T-helper 1 cell (primary cell): ENCODE measurements at places on chromosomes 3 and 15.

GRCh38 chr15:38611228-38611627 lies 46.6 kb upstream of the RASGRP1 start:
- no peak for DNase-seq

DNA sequence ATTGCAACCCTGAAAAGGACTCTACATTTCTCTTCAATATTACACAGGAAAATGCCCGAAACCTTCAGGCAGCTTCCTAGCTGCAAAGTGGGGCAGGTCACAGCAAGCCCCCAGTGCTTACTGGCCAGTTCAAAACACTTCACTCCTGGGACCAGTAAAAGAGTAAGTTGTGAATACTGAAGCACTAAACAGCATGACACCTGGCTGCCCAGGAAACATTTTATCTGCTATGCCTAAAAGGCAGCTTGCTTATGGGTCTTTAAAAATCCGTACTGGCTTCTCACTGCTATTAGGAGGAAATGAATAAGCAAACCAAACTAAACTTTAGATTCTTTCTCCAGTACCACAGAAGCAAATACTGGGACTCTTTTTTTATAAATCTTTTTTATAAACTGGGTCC lies 457.9 kb upstream of the ALCAM start:
- no peak for DNase-seq

- DNase-seq = no peak
These were observed 405.1 kb downstream of the TUSC7 start for GRCh38 chr3:117114517-117115265.

GRCh38 chr3:24837601-24838000 lies 343.0 kb upstream of the THRB start:
- no peak for DNase-seq

DNA sequence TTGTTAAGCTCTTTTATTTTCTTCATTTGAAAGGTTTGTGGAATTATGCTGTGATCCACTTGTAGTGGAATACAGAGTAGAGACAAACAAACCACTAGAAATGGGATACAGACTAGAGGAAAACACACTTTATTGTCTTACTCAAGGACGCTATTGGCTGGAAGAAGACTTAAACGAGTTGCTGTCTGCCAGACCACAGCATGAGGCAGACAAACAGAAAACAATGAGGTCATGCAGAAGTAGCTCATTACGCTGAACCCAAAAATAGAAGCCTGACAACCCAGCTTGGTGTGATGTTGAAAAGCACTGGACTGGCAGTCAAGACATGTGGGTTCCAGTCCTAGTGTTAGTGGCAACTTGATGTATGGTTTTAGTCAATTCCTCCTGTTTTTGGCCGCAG lies 62.4 kb upstream of the P3H2 start:
- no peak for DNase-seq

- no peak for DNase-seq
These were observed 18.2 kb upstream of the HRH1 start for GRCh38 chr3:11136116-11136515.

DNA sequence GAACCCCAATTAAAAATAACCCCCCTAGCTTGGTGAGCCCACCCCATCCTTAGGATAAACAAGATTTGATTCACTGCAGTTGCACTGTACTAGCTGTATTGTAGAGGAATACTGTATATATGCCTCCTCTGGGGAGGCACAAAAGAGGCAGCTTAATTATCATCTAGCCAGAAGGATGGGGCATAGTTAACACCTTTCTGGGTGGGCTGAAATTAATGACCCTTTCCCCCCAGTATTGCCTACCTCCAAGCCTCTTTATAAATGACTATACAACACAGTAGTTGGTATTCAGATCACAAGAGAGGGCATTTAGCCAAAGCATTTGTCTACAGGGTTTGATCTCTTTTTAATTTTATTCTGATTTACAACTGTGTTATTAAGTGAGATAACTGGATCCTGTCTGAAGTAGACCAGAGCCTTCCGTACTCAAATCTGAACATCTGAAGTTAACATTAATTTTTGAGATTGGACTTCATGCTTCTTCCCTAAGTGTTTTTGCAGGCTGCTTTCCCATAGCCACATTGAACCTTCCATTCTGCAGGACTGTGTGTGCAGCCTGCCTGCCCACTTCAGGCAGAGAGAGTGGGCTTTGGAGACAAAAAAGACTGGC lies 807.0 kb upstream of the ARRDC4 start:
- no peak for DNase-seq

DNA sequence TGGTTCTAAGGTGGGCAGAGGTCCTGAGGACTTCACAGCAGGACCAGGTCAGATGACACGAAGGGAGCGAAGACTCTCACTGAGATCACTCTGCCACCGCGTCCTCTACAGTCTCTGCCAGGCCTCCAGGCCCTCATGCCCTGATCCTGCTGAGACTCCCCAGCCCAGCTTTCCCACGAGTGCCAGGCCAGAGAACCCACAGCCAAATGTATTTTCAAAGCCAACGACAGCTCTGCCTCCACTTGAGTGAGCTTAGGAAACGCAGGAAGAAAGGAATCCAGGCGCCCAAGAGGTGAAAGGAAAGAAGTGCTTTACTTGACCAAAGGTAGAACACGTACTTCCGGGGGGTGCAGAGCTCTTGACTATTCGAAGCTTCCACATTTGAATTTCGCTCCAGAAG lies 275.0 kb downstream of the XXYLT1 start:
- no peak for DNase-seq

- no peak for DNase-seq
These were observed 57.5 kb downstream of the RBPMS2 start for GRCh38 chr15:64717735-64718495.

DNA sequence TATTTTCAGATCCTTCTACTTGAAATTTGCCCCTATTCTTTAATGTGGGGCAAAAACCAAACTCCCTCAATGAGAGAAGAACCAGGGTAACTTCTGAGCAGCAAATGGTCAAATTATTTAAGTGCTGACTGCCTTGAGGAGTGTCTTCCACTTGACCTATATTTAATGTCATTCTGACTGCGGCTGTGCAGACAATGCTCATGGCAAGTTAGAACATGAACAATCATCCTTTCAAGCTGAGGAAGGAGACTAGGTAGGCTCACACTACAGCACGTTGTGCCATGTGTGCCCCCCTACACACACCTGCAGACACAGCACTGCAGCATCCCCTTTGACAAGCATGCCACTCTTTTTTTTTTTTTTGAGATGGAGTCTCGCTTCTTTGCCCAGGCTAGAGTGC lies 98.2 kb downstream of the OSBPL10 start:
- DNase-seq = no peak

GRCh38 chr3:167716920-167717319 lies 17.8 kb downstream of the PDCD10 start:
- DNase-seq = no peak

- no peak for DNase-seq
These were observed 23.0 kb downstream of the CP start for GRCh38 chr3:149198611-149199010.

DNA sequence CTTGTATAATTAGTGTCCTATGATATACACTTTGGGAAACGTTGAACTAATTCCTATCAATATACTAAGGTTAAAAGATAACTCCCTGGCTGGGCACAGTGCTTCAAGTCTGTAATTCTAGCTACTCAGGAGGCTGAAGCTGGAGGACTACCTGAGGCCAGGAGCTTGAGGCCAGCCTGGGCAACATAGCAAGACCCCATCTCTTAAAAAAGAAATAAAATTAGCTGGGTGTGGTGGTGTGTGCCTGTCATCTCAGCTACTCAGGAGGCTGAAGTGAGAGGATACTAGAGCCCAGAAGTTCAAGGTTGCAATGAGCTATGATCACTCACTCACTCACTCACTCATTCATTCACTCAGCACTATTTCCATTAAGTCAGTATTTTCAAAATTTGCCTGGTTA lies 55.2 kb downstream of the SLC12A6 start:
- DNase-seq = no peak

- DNase-seq = no peak
These were observed 869 bp downstream of the ACSBG1 start for GRCh38 chr15:78233496-78233895.

DNA sequence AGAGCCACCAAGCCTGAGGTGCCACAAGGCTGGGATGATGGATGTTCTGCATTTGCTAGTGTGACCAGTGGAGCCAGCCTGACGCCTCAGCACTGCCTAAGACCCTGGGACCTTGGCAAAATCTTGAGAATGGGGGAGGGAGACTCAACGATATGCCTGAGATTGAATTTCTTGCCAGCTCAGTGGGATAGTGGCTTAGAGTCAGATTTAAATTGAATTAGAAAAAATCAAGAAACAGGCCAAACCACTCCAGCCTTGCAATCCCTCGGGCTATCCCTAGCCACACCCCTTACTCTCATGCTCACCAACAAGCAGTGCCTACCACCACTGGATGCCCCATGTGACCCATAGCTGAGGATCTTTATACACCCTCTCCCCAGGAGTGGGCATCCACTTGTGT lies 18.7 kb upstream of the PDE8A start:
- DNase-seq = no peak

DNA sequence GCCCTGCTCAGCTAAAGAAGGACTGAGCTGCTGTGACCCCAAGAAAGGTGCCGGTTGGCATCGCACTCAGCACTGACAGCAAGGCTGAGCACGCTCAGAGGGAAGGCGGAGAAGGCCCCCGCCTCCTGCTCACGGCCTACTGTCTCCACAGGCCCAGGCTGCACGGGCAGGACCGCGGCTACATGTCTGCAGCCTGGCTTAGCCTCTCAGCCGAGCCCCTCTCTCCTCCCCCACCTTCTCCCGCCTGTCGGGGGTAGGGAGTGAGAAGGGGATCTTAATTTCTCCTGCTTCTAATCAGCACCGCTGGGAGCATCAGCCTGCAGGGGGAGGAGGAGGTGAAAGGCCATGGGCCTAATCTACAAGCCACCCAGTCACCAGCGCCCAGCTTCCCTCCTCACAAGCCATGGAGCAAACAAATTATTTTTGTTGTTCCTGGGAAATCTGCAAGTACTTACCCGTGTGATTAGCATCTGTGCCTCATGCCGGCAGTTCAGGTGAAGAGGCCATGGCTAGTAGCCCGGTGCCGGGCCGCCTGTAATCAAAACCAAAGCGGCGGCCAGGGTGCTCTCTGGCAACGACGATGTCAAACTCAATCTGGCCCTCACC lies 68.1 kb downstream of the EPHB3 start:
- no peak for DNase-seq

DNA sequence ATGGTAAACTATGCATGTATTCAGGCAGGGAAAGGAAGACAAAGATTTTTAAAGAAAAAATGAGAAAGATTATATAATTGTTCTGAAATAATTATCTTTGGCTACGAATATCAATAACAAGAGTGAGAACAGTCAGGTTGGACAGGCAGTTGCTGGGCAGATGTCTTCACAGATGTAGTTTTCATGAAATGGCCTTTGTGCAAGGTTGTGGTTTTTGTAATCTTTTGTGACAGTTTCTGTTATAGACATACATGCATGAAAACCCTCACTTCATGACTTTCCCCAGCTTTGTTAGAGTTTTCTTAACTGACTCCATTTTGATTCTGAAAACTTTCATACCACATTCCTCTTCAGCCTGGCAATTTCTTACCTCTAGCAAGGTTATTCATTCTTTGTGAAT lies 34.9 kb upstream of the SLC25A36 start:
- DNase-seq = no peak

DNA sequence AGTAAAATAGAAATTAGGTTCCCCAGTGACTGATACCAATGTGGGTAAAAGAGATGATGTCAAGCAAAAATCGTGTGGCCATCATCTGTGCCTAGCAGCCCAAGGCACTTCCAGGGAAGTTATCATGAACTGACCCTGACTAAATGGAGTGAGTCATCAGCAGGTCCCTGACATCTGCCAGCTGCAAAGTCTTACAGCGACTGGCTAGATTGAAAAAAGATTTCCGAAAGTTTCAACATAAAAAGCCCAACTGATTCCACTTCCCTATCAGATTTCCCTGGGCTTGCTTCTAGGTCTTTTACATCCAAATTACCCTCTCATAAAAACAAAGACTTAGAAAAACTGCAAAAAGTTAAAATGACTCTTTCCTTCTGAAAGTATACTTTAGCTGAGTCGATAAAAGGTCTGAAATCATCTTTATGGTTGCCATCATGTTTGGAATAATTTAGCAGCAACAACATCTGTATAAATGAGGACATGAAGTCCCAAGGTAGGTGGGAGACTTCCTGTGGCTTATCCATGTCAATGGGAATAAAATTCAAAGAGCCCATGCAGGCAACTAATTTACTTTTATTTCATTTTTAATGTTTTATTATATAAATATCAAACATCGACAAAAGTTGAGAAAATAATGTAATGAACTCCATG lies 342.8 kb downstream of the ERC2 start:
- DNase-seq = no peak

- DNase-seq = no peak
These were observed 63.3 kb upstream of the LRRC3B start for GRCh38 chr3:26559227-26559626.

GRCh38 chr15:73329501-73330200 lies 39.1 kb downstream of the HCN4 start:
- DNase-seq = no peak

DNA sequence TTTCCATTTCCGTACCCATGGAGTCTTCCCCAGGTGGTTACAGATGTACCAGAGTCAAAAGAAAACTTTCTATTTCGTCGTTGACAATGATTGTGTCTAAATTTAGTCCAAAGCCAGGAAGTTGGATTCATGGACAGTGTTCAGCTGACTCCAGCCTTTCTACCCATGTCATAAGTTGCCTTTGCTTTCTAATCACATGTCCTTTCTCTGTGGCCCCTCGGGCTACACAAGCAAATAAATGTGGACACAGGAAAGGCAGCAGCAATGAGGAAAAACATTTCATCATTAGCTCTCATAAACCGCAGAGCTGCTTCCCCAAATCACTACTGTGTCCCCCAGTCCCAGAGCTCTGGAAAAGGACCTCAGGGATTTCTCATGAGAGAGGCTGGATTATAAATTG lies 82.0 kb downstream of the USF3 start:
- no peak for DNase-seq

GRCh38 chr3:86175593-86176444 lies 815.1 kb downstream of the VGLL3 start:
- DNase-seq = no peak

DNA sequence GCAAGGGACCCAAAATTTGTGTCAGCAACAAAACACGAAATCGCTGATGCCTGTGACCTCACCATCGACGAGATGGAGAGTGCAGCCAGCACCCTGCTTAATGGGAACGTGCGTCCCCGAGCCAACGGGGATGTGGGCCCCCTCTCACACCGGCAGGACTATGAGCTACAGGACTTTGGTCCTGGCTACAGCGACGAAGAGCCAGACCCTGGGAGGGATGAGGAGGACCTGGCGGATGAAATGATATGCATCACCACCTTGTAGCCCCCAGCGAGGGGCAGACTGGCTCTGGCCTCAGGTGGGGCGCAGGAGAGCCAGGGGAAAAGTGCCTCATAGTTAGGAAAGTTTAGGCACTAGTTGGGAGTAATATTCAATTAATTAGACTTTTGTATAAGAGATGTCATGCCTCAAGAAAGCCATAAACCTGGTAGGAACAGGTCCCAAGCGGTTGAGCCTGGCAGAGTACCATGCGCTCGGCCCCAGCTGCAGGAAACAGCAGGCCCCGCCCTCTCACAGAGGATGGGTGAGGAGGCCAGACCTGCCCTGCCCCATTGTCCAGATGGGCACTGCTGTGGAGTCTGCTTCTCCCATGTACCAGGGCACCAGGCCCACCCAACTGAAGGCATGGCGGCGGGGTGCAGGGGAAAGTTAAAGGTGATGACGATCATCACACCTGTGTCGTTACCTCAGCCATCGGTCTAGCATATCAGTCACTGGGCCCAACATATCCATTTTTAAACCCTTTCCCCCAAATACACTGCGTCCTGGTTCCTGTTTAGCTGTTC lies 34.9 kb downstream of the CHDH start:
- DNase-seq = no peak

GRCh38 chr3:43770426-43771103 lies 79.8 kb downstream of the ABHD5 start:
- DNase-seq = no peak

- no peak for DNase-seq
These were observed 167.6 kb upstream of the CADPS start for GRCh38 chr3:63042833-63043232.

- DNase-seq = no peak
These were observed 60.2 kb downstream of the FBLN2 start for GRCh38 chr3:13608969-13609725.
